NCI-H2171 treated with DMSO at 0.1 percent for 48 hours (cell line): ENCODE measurements at places on chromosomes 4 and X.

DNA sequence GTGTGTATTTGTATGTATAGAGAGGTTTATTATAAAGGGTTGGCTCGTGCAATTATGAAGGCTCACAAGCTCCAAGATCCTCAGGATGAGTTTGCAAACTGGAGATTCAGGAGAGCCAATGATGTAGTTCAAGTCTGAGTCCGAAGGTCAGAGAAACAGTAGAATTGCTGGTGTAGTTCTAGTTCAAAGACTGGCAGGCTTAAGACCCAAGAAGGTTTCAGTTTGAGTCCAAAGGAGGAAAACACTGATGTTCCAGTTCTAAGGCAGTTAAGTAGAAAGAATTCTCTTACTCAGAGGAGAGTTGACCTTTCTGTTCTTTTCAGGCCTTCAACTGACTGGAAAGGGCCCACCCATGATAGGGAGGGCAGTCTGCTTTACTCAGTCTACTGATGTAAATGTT, 89.1 kb downstream of the PTPN13 start:
- no peak for DNase-seq

- no peak for DNase-seq
Observed at GRCh38 chrX:19611636-19612376, 96.5 kb upstream of the MAP3K15 start.

- DNase-seq: no peak
Observed at GRCh38 chr4:110287130-110287529, 88.7 kb upstream of the ELOVL6 start.

DNA sequence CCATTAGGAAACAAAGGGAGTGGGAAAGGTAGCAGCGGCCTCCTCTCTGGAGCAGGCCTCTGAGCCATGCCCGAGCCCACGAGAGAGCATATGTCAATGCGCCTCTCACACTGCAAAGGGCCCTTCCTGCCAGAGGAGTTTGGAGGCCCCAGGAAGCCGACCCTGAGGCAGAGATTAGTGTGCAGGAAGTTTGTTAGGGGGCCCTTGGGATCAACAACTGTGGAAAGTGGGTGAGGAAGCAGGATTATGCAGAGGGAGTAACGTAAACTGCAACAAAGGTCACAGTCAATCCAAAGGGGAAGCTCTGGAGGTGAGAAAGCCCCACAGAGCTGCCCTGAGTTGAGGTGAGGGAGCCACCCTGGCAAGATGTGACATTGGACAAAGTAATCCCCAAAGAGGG, 17.4 kb downstream of the RTL5 start:
- no peak for DNase-seq

- DNase-seq: no peak
Observed at GRCh38 chr4:82255657-82256056, 118.1 kb downstream of the HNRNPD start.

GRCh38 chr4:120870279-120870673, 52.2 kb downstream of the PRDM5 start:
- DNase-seq: no peak

GRCh38 chrX:9286234-9286633, 178.6 kb upstream of the TBL1X start:
- DNase-seq: no peak

GRCh38 chr4:47550899-47551548, 65.9 kb downstream of the ATP10D start:
- DNase-seq: no peak

DNA sequence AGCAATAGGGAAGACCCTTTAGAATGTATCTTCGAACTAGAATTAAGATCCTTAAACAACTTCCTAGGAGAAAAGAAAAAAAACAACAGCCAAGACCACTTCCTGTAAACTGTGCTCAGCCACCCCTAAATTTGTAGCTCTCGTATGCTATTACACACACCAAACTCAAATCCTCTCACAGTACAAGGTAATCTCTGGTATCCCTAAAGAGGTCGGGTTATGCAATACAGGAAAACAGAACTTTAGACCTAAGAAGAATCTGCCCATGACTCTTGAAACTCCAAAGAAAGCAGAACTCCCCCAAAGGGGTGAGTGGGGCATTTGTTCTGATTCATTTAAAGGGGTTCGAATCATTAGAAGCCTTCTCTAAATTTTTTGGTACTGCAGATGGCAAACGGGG, 170.9 kb upstream of the CASK start:
- DNase-seq: no peak

GRCh38 chrX:124347242-124347641, 879 bp downstream of the SH2D1A start:
- no peak for DNase-seq

- DNase-seq: no peak
Observed at GRCh38 chrX:47311932-47312774, 58.2 kb upstream of the ZNF157 start.

GRCh38 chrX:109184506-109185139, 297.3 kb downstream of the GUCY2F start:
- no peak for DNase-seq

- DNase-seq: peak; percentile 45
Observed at GRCh38 chr4:124591637-124592036, 120.9 kb downstream of the ANKRD50 start.

- DNase-seq: no peak
Observed at GRCh38 chr4:181962321-181962720, 280.9 kb upstream of the TENM3 start.

DNA sequence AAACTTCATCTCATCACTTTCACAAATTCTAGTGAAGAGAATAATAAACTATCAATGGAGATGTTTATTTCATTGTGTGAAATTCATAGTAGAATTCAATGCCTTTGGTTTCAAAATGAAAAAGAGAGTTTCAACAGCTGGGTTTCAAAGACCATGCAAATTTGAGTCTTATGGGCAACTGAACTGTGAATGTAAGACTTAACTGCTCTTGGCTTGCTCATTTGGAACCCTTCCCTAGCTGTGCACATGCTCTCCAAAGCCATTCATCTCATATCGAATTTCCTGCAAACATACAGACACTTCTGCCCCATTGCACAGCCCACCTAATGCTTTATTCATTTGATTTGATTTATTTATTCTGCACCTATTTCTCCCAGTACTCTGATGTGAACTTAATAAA, 154.5 kb downstream of the GRXCR1 start:
- peak; percentile 60 for DNase-seq

- peak; percentile 29 for DNase-seq
Observed at GRCh38 chr4:169566021-169566818, 46.2 kb downstream of the NEK1 start.

- no peak for DNase-seq
Observed at GRCh38 chr4:77188498-77189220, 31.7 kb downstream of the CCNG2 start.

DNA sequence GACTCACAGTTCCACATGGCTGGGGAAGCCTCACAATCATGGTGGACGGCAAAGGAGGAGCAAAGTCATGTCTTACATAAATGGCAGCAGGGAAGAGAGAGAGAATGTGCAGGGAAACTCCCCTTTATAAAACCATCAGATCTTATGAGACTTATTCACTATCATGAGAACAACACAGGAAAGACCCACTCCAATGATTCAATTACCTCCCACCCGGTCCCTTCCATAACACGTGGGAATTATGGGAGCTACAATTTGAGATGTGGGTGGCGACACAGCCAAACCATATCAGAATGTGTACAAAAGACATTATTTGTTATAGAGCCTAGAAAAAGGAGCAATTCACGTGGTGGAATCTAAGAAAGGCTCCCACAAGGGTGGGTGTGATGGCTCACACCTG, 10.8 kb upstream of the HERC6 start:
- DNase-seq: no peak

GRCh38 chrX:125398959-125399440, 79.3 kb downstream of the TEX13C start:
- DNase-seq: no peak

GRCh38 chrX:78102091-78102490, 2.0 kb upstream of the PGK1 start:
- DNase-seq: no peak

DNA sequence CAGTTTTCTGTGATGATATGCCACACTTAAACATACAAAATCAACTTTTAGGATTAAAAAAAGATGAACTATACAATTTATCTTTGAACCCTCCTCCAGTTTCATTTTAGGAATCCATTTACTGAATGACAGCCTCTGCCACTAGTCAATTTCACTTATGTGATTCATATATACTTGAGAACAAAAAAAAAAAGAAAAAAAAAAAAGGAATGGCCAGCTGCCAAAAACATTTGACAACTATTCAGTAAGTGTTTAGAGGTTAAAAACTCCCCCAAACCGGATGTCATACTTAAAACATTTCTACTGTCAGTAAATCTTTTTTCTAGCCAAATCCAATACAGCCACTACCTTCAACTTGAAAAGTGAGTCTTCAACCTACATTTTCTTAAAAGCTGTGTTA, 266.7 kb upstream of the MAGEB2 start:
- DNase-seq: no peak

- no peak for DNase-seq
Observed at GRCh38 chr4:80507077-80507476, 171.5 kb downstream of the CFAP299 start.

DNA sequence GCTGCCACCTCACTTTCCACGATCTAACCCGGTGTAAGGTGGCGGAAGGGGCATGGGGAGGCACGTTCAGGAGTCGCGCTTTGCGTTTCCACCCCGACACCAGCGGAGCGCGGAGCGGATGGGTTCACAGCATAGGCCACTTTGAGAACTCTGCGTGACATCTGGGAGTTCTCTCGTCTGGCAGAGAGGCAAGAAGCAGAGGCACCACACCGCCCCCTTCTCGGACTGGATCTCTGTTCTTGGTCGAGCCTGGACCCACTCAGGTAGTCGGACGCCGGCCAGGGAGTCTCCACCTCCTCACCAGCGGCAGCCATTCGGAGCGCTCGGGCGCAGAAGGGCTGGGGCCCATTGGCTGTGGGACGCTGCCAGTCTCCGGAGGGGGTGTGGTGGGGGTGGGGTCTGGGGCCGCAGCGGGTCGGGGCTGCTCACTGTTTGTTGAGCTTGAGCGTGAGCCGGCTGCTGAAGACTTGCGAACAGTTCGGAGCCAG, at the start of gene DACH2:
DACH2 (plus strand) TSS at position 428 of the 488 bp plus-strand sequence.
- DNase-seq: peak; percentile 21

DNA sequence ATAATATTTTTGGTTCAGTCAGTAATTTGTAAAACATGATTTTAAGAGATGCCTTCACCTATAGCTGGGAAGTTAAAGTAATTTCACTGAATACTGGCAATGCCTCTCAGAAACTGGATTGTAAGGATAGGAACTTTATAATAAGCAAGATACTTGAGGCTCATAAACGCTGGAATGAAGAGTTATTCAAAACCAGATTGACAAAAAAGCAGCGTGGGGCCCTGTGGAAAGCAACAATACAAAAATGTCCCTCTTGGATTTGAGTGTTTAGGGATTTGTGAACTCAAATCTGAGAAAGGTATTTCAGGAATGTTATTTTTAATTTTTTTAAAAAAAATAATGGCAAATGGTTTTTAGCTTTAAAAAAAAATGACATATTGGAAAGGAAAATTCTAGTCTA, 94.6 kb downstream of the ANK2 start:
- no peak for DNase-seq

- DNase-seq: peak; percentile 72
Observed at GRCh38 chr4:183504930-183505610, at the start of gene ING2. Gene ING2, plus strand, starts transcription at chr4:183505058. Its CDS starts 138 bp downstream, at chr4:183505196.
